ENCODE measurements at places on chromosomes 12 and 14.

- no peak for DNase-seq
Measured at GRCh38 chr12:79156846-79157463, 292.4 kb downstream of the SYT1 start.

GRCh38 chr12:28012333-28012918 lies 39.9 kb upstream of the PTHLH start:
- no peak for DNase-seq

- no peak for DNase-seq
Measured at GRCh38 chr12:88820012-88820411, 239.7 kb upstream of the KITLG start.

GRCh38 chr12:89040146-89040964 lies 311.9 kb downstream of the DUSP6 start:
- no peak for DNase-seq

GRCh38 chr12:81172851-81173250 lies 95.0 kb downstream of the ACSS3 start:
- no peak for DNase-seq

DNA sequence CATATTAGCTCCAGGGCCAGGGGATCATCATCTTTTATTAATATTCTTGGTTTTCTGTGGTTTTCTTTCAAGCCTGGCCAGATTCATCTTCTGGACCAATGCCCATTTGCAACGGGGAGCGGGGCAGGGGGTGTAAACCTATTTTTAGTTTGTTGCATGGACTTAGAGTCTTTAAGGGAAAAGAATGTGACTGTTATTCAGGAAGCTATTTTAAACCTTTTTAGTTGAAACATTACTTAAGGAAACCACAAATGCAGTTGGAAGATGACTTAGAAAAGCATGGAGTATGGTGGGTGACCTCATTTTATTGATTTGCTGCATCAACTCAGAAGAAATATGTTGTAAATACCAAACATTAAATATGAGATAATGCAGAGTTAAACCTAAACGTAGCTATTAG lies 368.4 kb upstream of the E2F7 start:
- no peak for DNase-seq

DNA sequence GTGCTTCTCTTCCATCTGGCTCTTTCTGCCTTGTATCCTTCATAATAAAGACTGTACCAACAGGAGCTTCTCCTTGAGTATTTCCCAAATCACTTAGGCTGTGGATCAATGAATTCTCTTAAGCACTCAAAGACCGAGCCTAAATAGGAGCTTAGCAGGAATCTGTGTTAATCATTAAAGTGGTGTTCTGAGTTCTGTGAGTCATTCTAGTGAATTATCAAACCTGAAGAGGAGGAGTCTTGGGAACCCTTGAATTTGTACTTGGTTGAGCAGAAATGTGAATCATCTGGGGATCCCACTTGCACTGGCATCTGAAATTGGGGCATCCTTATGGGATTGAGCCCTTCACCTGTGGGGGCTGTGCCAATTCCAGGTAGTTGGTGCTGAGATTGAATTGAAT lies 946.2 kb downstream of the BCL11B start:
- no peak for DNase-seq

DNA sequence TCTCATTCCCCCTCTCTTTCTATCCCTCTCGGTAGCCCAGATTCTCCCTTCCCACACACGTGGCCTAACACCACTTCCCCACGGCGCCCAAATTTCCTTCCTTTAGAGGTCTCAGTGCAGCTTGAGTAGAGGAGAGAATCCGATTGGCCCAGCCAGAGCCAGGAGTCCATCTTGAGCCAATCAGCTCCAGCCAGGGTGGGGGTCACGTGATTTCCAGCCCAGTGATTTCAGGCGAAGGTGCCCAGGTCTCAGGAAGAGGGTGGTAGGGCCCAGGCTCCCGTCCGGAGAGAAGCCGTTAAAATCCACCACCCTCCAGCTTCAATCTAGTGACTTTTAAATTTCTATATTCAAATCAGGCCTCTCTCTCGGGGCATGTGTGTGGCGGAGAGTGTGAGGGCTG lies 45.2 kb upstream of the MYL2 start:
- no peak for DNase-seq

DNA sequence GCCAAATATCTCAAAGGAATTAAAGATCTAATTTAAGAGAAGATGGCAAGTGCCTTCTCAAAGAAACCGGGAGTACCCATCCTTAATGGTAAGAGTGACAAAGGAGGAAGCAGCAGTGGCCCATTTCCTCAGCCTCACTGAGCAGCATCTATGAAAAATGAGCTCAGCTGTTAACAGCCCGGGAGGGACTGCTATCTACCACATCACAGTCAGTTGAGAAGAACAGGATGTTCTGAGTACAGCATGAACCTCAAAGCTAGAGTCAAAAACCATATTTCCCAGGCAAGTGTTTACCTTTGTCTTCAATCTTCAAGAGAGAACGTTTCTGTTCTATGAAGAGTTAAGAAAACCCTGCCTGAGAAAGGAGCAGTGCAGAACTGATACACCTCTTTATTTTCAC lies 115.0 kb downstream of the BTG1 start:
- DNase-seq: peak; percentile 84

GRCh38 chr12:123142921-123143735 lies 7.8 kb downstream of the PITPNM2 start:
- no peak for DNase-seq

- DNase-seq: no peak
Measured at GRCh38 chr12:116710370-116711150, 27.3 kb downstream of the SPRING1 start.

- no peak for DNase-seq
Measured at GRCh38 chr12:110223777-110224378, 57.2 kb upstream of the ATP2A2 start.

DNA sequence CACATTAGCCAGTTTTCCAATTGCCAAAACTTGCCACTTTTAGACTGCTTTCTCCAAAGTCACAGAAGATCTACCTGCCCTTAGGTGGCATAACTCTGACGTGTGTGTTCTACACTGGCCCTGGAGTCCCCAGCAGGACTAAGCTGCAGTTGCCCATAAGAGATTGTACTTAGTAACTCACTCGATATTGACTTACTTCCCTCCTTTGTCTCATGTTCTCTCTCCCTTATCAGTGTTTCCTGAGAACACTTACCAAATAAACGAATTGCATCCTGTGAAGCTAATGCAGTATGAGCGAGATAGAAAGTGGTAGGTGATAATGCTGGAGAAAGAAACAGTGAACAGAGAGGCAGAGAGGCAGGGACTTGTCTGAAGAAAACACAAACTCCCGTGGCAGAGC lies 117.2 kb downstream of the NUAK1 start:
- no peak for DNase-seq

GRCh38 chr12:9588749-9589148 lies 19.0 kb downstream of the KLRB1 start:
- no peak for DNase-seq

DNA sequence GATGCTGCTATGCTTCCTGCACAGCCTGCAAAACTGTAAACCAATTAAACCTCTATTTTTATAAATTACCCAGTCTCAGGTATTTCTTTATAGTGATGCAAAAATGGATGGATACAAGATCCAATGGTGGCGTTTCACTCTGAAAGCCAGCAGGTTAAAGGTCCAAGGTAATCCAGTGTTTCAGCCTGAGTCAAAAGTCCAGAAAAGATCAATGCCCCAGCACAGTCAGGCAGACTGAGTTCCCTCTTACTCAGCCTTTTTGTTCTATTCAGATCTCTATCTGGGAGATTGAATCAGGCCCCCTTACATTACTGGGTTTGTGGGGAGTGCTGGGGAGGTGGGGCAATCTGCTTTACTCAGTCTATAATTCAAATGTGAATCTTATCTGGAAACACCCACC lies 464.5 kb downstream of the GXYLT1 start:
- no peak for DNase-seq

GRCh38 chr12:47903927-47904712 lies 674 bp downstream of the VDR start:
- DNase-seq: peak; percentile 49

DNA sequence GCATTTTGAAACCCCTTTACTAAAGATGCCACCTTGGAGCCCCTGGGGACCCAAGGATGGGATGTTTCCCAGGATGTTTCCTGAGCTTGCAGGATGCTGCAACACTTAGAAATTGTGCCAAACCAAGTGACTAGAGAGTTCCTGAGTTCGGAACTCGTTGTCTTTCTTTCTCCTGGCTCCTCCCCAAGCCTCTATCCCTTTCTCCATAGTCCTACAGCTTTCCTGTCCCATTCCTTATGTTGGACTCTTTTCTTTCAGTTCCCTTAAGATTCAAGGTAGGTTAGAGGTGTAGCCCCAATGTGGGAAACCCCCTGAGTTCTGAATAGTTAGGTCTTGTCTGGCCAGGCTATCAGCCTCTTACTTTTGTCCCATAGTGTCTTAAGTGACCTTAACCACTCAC lies 1.4 kb upstream of the KIF5A start:
- DNase-seq: no peak

- DNase-seq: no peak
Measured at GRCh38 chr12:32532951-32533350, 133.6 kb downstream of the FGD4 start.

GRCh38 chr14:54202288-54202687 lies 194.5 kb upstream of the CDKN3 start:
- DNase-seq: no peak

DNA sequence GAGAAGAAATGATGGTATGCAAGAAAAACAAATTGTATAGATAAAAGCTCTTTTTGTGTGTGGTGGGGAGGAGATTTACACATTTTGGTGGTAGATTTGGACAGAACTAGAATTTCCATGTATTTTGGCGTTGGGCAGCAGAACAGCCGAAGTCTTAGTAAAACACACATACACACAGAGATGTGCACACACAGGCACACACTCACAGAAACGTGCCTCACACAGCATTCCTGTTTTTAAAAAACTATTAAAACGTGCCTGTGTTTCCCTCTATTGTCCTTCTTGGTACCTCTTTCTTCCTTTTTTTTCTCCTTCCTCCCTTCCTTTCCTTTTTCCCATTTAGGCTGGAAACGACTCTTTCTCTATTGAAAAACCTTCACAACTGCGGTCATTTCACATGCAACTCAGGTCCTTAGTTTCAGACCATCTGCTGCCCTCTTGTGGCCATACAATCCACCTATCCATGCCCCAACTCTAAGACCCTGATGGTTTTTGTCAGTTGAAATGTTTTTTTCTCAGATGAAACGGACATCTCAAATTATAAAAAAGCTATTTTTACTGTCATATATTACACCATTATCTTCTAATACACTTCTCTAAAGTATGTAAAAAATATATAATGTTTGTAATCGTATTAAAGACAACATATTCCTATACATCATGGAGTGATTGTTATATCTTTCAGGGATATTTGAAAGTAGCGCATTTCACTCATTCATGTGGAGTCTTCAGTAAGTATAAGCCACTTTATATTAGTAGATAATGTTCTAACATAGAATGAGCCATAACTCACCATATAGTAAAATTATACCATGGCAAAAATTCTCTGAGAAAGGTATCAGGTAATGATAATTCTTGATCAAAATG lies 386.7 kb upstream of the NOVA1 start:
- DNase-seq: peak; percentile 56

- no peak for DNase-seq
Measured at GRCh38 chr14:105046891-105047282, 18.3 kb downstream of the GPR132 start.

DNA sequence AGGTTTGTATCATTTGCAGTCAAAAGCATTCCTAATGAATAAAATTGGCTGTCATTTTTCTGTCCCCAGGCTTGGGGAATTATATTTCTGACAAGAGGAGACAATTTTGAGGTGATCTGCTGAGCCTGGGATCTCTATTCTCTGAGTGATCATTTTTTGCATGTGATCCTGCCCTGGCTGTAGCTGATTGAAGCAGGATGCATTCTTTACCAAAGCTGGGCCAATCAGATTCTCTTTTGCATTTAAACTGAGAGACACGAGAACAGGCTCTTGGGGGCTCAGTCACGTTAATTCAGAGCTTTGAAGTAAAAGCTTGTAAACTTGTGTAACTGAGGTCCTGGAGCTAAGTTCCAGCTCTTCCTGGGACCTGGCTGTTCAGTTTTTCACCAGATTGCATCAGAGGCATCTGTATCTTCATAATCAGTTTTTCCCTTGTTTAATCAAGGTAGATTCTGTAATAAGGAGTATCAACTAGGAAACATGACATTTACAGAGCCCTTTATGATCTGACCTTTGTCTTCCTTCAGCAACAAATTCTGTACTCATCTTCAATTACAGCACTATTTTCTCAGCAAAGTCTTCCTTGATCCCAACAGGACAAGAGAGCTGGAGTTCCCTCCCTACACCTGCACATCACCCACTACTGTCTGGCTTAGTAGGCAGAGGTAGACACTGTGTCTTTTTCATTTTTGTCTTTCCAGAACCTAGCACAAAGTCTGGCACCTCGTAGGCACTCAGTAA lies 35.0 kb upstream of the MANSC4 start:
- DNase-seq: no peak
